GM23338 (cell line): ENCODE measurements at places on chromosomes 2 and 18. TPM values are rescaled to one million over a fixed set of nuclear protein-coding genes. Genes with fewer than 3 reads are reported as not detected.

DNA sequence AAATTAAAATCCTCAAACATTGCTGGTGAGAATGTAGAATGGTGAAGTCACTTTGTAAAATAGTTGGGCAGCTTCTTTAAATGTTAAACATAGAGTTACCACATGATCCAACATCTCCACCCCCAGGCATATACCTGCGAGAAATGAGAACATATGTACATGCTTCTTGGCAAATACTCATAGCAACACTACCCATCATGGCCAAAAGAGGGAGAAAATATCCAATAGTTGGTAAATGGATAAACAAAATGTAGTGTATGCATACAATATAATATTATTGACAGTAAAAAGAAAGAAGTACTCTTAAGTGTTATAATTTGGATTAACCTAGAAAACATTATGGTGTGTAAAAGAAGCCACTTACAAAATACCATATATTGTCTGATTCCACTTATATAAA is 185.9 kb downstream of the CDH7 start:
- peaks cover 4% of the 10 kb centered on the region; the same call in 1 of the 2 replicates for H3K4me1 ChIP-seq
- no peak overlapping the region for H3K4me3 ChIP-seq
- no peaks in the 10 kb centered on the region for H3K36me3 ChIP-seq
- H3K27ac ChIP-seq, result no peak overlapping the region

GRCh38 chr2:213101692-213102460 is 49.5 kb downstream of the IKZF2 start:
- no peak for DNase-seq
- H3K27ac ChIP-seq, result no peak overlapping the region
- H3K27me3 ChIP-seq, result no peaks in the 10 kb centered on the region
- H3K4me3 ChIP-seq, result no peak overlapping the region

- DNase-seq, result no peak
- H3K4me3 ChIP-seq, result no peak overlapping the region
- no peaks in the 10 kb centered on the region for H3K4me1 ChIP-seq
- no peak overlapping the region for H3K27ac ChIP-seq
- no peaks in the 10 kb centered on the region for H3K36me3 ChIP-seq
Measured at GRCh38 chr2:73746877-73747208, 9.7 kb upstream of the TPRKB start.

- H3K4me1 ChIP-seq, result no peaks in the 10 kb centered on the region
- H3K36me3 ChIP-seq, result peaks cover 13% of the 10 kb centered on the region; the same call in 1 of the 2 replicates
- H3K27me3 ChIP-seq, result no peaks in the 10 kb centered on the region
- no peak overlapping the region for H3K4me3 ChIP-seq
- H3K27ac ChIP-seq, result no peak overlapping the region
Measured at GRCh38 chr18:70523792-70524182, 234.9 kb downstream of the SOCS6 start.

GRCh38 chr2:54099829-54100585 is 15.4 kb upstream of the ACYP2 start:
- no peaks in the 10 kb centered on the region for H3K36me3 ChIP-seq
- no peak overlapping the region for H3K27ac ChIP-seq

DNA sequence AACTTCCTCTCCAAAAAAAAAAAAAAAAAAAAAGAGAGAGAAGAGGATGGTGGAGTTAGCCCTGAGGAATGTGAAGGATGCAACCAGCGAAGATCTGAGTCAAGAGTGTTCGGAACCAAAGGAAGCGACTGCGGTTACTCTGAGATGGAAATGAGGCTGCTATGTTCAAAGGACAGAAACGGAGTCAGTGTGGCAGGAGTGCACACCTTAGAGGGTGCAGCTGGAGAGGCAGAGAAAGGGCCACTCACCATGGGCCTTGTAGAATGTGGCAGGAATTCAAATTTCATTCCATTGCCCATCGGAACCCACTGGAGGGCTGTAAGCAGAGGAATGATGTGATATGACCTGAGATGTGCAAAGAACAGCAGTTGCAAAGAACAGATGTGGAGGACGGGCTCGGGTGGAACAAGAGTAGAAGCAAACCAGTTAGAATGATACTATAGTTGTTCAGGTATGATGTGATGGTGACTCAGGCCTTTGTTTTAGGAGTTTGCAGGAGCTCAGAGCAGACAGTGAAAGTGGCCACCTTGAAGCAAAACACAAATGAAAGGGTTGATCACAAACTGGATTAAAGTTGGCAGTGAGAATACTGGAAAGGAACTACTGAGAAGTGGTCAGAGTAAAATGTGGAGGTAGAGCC is 22.6 kb downstream of the ITGA6 start:
- H3K27me3 ChIP-seq, result no peaks in the 10 kb centered on the region
- H3K36me3 ChIP-seq, result no peaks in the 10 kb centered on the region
- 0 out of 2 replicates have a peak overlapping the region, but pooled peaks have one; percentile 56 for H3K27ac ChIP-seq
- H3K4me3 ChIP-seq, result no peak overlapping the region
- H3K4me1 ChIP-seq, result peaks cover 54% of the 10 kb centered on the region

DNA sequence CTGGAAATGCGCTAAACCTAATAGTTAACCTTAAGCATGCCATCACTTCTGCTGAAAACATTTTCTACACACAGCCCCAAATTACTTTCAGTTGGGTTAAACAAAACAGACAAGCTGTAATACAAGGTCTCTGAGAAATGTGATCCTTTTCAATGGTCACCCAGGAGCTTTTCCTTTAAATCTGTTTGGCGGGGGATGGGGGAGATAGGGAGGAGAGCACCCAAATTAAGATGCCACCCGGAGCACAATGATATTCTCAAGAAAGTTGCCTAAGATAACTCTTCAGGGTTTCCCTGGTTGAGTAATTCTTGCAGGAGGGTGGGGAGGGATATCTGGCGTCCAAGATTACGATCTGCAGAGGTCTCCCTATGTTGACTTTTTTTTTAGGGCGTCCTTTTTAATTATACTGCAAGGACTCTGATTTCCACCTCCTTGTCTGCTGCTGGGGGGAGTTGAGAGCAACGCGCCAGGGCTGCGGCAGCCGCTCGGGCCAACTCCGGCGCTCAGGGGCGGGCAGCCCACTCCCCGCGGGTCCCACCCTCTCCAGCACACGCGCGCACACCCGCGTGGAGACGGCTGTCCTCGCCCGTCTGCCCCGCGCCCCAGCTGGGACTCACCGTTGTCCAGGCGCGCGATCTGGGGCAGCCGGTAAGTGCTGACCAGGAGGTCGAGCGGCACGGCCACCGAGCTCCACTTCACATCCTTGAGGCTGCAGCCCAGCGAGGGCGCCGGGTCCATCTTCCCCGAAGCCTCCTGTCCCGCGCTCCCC is 807 bp downstream of the GAREM1 start:
- no peaks in the 10 kb centered on the region for H3K36me3 ChIP-seq
- no peak overlapping the region for H3K27ac ChIP-seq
- peak; percentile 38 for DNase-seq
- peaks cover 34% of the 10 kb centered on the region for H3K4me1 ChIP-seq
- peak overlapping the region; percentile 81 for H3K4me3 ChIP-seq

DNA sequence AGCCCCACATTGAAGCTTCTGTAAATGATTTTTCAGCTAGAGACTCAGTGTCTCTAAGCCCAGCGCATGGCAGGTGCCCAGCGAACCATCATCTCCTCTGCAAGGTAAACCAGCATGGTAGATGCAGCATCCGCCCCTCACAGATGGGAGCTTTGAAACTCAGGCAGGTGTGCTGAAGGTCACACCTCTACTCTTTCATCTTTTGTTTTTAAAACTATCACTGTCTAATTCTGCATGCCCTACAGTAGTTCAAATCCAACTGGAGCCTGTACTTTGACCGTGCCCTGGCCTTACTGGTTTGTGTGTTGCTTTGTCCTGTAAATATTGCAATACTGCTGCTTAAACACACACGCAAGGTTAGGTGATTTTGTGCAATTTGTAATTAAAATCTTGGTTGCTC is 831.1 kb downstream of the GALR1 start:
- no peaks in the 10 kb centered on the region; the same call in 1 of the 2 replicates for H3K36me3 ChIP-seq
- H3K4me3 ChIP-seq, result no peak overlapping the region
- H3K27ac ChIP-seq, result no peak overlapping the region
- no peaks in the 10 kb centered on the region for H3K4me1 ChIP-seq
- H3K27me3 ChIP-seq, result no peaks in the 10 kb centered on the region

DNA sequence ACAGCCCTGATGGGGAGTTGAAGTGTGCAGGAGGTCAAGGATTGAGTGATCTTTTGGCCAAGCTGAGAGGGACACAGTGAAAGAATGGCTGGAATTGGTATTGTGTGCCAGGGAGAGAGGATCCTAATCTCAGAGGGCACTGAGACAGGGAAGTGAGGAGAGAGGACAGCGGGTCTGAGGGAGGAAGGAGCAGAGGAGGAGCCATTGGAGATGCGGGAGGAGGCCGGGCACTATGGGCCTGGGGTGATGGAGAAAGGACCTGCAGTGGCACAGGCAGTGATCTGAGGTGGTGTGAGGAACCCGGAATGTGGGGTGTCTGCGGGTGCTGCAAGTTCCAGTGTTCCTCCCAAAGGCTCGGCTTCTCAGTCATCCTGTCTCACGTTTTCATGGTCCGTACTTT is 26.8 kb downstream of the RNF144A start:
- H3K4me1 ChIP-seq, result peaks cover 20% of the 10 kb centered on the region
- no peaks in the 10 kb centered on the region for H3K27me3 ChIP-seq
- H3K27ac ChIP-seq, result no peak overlapping the region
- no peak for DNase-seq
- H3K36me3 ChIP-seq, result no peaks in the 10 kb centered on the region

DNA sequence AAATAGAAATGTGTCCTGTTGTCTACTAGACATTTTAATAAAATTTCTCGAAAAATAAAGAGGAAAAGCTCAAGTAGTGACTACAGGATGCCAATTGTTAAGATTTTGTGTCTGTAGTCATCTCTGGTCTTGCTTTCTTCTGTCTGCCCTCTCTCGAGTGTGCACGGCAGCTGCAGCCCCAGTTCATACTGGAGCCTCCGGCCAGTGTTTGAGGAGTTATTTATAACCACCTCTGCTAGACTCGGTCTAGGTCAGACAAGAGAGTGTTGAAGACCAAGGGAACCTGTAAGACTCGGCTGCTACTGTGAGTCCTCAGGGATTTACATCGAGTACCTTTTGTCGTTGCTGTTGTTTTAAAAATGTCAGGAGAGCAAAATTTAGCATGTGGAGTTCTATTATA is 810.1 kb upstream of the POU3F3 start:
- H3K27ac ChIP-seq, result no peak overlapping the region
- peaks cover 15% of the 10 kb centered on the region; the same call in 1 of the 2 replicates for H3K4me1 ChIP-seq
- no peak for DNase-seq
- no peak overlapping the region for H3K4me3 ChIP-seq
- H3K27me3 ChIP-seq, result no peaks in the 10 kb centered on the region

- H3K27ac ChIP-seq, result no peak overlapping the region
- no peak overlapping the region for H3K4me3 ChIP-seq
- peaks cover 4% of the 10 kb centered on the region for H3K27me3 ChIP-seq
Measured at GRCh38 chr2:268323-268722, 3.6 kb downstream of the ACP1 start.

RAB31 gene
- total RNA-seq, result 18.8 and 33.8 TPM in 2 replicates

RANBP2 gene
- 87.7 and 98.0 TPM in 2 replicates for total RNA-seq

GNLY gene
- not detected in 2 replicates for total RNA-seq

TUBB8B gene
- total RNA-seq, result 1.0 and 3.6 TPM in 2 replicates

CDCA7 gene
- 84.3 and 95.5 TPM in 2 replicates for total RNA-seq
